ENCODE measurements at places on chromosomes 3 and 15.
A peak's percentile ranks its signal among the peaks of the same experiment; 100 is the strongest.

DNA sequence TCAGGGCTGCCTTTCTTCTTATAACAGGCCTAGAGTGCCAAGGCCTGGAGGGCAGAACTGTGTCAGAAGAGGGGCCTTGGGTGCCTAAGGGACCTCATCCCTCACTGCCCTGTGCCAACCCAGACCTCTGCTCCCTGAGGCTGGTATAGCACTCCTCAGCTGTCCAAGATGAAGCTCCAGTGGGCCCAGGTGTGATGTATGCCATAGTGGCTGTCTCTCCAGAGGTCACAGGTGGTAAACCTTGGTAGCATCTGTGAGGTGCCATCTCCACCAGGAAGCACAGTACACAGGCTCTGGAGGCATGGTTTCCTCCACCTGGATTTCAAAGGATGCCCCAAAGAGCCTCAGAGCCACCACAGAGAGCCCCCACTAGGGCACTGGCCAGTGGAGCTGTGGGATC is 12.3 kb upstream of the KLHL40 start:
- peak; percentile 2 for DNase-seq

GRCh38 chr3:122991236-122991985 is 36.2 kb downstream of the SEMA5B start:
- DNase-seq: no peak

DNA sequence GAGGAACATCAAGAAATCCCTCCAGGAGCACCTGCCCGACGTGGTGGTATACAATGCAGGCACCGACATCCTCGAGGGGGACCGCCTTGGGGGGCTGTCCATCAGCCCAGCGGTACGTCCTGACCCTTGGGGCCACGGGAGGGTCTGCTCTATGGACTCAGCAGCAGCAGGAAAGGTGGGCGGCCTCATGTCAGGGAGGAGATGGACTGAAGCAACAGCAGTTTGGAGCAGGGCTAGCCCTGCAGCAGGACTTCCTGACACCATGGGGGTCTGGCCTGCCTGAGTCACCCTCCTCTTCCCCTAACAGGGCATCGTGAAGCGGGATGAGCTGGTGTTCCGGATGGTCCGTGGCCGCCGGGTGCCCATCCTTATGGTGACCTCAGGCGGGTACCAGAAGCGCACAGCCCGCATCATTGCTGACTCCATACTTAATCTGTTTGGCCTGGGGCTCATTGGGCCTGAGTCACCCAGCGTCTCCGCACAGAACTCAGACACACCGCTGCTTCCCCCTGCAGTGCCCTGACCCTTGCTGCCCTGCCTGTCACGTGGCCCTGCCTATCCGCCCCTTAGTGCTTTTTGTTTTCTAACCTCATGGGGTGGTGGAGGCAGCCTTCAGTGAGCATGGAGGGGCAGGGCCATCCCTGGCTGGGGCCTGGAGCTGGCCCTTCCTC is 24.2 kb downstream of the HDAC11 start:
- DNase-seq: no peak

GRCh38 chr15:82763361-82764116 is 42.3 kb downstream of the FSD2 start:
- DNase-seq: no peak

DNA sequence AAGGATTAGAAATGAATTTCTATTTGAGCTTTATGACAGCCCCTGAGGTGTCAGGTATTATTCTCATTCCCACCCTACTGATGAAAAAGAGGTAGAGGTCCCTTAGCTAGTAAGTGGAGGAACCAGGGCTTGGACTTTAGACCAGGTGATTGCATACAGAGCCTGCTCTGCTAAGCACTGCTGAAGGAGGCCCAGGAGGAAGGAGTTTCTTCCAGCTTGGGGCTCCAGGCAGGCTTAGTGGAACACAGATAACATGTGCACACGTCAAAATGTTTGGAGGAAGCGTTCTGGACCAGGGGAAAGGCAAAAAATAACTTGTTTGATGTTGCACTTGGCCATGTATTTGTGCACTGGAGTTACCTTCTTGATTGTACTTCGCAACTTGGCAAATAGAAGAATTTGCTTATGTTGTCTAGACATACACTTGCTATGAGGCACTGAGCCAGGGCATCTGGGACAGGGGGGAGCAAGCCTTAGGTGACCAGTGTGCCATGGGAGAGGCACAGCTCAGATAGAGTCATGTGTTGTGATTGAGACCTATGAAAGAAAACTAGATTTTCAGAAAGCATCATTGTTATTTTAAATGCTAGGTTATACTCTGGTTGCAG is 22.4 kb downstream of the IFT122 start:
- DNase-seq: no peak

- DNase-seq: no peak
Observed at GRCh38 chr3:129611812-129612533, 5.5 kb upstream of the PLXND1 start.

DNA sequence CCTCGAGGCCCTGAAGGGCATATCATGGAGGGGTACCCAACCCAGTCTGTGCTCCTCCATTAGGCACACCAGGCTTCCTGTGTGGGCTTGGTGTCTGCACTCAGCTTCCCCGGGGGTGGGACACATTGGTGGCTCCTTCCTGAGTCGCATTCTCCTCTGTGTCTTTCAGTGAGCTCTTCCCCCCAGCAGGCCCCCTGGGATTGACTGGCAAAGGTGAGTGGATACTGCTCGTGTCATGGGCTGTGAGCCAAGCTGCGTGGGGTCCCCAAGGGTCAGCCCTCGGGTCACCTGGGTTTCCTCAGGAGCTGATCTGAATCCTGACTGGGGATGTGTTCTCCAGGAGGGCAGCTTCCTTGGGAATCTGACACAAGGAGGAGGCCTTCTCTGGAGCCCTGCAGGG is 231.0 kb downstream of the SNRPN start:
- DNase-seq: no peak

DNA sequence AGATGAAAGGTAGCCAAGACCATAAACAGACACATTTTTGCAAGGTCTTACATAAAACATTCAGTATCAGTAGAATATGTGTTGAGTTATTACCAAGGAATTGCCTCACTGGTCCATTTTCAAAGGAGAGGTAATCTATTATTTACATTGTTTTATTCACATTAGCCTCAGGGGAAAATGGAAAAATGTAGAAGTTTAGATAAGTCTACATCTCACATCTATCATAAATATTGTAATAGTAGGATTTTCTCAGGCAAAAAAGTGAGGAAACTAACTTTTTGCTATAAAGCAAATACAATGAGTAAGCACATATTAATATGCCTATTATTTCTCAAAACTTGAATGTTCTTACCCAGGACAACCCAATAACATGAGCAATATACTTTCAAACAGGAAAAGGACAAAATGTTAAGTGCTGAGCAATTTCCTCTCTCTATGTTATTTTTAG is 184.6 kb upstream of the AGTR1 start:
- DNase-seq: no peak

GRCh38 chr3:3734881-3735280 is 64.3 kb upstream of the LRRN1 start:
- no peak for DNase-seq

DNA sequence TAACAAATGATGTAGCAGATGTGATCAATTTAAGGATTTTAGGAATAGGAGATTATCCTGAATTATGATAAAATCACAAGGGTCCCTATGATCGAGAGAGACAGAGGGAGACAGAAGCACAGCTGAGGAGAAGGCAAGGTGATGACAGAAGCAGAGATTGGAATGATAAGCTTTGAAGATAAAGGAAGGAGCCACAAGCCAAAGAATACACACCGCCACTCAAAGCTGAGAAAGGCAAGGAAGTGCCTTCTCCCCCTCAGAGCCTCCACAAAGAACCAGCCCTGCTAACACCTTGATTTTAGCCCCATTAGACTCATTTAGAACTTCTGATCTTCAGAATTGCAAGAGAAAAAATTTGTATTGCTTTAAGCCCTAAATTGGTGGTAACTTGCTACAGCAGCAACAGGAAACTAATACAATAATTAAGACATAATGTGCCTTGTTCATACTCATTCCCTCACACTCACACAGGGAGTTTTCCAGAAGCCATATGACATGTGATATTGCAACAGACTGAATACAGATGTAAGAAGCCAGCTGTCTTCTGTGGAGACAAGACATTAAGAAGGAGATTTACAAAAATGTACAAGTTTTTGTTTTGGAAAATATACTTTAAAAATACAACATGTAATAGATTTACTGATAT is 38.2 kb downstream of the TRANK1 start:
- DNase-seq: no peak

DNA sequence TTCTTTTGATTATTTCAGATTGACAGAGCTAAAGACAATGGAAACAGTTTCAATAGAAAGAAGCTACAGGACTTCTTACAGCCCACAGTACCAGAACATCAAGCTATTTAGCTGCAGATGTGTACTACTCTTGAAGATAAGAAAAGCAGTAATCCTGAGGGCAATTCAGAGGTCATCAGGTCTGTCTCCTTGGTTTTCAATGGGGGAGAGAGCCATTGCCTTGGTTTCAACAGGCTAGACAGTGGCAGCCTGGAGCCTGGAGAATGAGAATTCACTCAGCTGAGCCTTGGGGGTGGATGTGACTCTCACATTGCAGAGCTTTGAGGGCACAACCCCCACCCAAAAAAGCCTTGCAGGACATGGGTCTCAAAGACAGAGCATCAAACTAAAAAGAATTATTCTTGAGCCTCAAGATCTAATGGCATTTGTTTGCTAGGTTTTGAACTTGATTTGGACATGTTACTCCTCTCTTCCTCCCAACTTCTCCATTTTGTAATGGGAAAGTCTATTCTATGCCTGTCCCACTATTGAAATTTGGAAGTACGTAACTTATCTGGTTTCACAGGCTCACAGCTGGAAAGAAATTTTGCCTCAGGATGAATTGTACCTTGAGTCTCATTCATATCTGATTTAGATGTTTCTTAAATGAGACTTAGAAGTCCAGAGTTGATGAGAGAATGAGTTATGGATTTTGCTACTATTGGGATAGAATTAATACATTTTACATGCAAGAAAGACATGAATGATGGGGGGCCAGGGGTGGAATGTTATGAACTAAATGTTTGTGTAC is 36.9 kb downstream of the PLSCR1 start:
- DNase-seq: no peak

DNA sequence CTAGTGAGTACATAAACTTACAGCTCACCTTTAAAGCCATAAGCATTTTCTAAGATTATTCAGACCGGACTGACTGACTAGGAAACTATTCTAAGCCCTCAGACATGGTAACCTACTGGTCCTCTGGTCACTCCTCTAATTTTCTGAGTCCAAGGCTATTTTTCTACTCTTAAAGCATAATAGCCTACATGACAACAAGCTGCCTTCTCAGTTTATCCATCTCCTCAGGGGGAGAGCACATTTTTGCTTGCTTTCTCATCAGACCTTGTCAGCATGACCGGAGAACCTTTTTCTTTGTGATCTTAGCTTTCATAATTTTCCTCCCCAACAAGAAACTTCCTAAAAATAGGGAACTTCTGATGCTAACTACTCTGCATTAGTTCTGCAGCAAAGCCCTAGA is 38.4 kb downstream of the UBP1 start:
- DNase-seq: no peak

DNA sequence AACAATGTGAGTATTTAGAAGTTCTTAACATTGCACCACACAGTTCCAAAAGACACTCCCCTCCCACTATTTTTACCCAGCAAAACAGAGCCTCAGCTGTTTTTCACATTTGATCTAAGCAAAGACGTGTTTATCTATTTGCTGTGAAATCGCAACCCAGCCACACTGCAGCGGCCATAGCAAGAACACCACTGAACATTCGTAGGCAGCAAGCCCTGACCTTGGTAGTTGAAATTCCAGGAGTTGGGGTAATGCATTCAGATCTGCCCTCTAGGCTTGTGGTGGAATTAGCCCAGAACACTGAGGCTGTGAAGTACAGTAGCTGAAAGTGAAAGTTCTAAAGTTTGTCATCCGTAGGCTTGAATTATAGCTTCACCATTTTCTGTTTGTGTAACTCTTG is 17.1 kb upstream of the SLC24A5 start:
- no peak for DNase-seq

GRCh38 chr3:152942366-152942765 is 107.4 kb downstream of the P2RY1 start:
- no peak for DNase-seq

DNA sequence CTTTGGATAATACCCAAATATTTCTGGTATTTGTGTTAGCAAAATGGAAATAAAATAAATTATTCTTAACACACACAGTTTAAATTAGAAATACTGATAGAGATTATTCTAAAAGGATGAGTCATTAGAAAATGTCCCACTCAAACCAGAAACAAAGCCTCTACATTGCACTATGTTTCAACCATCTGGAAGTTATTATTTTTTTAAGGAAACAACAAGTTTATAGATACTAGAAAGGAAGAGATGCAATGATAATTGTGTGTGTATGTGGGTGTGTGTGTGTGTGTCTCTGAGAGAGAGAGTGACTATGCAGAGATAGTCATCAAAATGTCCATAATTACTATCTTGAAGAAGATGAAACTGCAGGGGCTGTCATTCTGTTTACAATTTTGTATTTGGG is 1340.5 kb downstream of the ROBO1 start:
- no peak for DNase-seq

DNA sequence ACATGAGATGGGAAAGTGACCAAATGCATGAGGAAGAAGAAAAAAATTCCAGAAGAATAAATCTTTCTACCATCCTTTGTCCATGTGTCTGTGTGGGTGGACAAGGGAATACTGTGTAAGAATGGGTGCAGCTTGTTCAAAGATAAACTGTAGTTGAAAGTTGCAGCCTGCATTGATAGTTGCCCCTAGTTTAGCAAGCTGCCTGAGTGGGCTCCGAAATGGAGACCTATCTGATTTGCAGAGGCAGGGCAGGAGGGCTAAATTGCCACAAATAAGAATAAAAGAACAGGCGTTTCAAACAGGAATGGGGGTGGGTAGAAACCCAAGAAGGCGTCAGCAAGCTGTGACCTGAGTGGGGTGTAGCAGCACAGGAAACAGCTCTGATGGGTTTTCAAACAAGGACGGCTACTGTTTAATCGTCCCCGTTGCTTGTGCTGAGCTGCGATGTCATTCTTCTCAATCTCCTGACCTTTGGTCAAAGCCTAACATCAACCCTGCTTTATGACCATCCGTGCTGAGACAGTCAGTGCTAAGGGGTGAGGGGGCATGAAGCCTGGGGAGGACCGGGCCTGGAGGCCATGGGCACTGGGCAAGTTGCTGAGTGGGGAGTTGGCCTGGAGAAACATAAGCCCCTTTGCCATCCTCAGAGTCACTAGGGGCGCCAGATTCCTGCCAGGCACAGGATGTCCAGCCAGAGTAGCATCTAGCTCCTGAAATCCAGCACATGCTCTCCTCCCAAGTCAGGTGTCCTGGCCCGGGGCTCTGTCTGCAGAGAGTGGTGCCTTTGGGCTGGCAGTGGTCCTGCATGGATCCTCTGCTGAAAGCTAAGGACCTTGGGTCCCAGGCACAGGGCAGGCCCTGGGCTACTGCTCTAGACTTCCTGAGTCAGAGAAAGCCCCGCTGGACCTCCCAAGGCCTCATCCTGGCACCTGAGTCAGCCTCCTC is 19.2 kb upstream of the C15orf39 start:
- no peak for DNase-seq

DNA sequence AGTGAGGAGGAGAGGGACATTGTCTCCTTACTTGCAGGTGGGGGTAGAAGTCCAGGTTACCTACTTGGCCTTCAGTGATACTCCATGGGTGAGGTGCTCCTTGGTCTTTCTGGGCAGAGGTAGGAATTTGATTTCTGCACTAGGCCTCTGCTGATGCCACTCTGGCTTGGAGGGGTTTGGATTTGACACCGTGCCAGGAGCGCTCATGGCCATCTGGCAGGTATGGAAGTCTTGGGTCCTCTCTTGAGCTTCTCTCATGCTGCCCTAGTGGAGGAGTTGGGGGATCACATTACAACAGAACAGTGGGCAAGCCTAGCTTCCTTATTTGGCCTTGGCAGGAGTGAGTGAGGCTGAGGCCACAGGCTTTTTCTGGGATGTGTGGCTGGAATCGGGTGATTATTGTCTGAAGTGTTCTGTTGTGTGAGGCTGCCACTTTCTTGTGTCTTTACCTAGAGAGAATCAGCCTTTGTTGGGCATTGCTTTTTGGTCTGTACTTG is 525.0 kb downstream of the GABRG3 start:
- DNase-seq: no peak
